ENCODE measurements at places on chromosomes 16 and 17. TPM values are rescaled to one million over a fixed set of nuclear protein-coding genes. Genes with fewer than 3 reads are reported as not detected.

DNA sequence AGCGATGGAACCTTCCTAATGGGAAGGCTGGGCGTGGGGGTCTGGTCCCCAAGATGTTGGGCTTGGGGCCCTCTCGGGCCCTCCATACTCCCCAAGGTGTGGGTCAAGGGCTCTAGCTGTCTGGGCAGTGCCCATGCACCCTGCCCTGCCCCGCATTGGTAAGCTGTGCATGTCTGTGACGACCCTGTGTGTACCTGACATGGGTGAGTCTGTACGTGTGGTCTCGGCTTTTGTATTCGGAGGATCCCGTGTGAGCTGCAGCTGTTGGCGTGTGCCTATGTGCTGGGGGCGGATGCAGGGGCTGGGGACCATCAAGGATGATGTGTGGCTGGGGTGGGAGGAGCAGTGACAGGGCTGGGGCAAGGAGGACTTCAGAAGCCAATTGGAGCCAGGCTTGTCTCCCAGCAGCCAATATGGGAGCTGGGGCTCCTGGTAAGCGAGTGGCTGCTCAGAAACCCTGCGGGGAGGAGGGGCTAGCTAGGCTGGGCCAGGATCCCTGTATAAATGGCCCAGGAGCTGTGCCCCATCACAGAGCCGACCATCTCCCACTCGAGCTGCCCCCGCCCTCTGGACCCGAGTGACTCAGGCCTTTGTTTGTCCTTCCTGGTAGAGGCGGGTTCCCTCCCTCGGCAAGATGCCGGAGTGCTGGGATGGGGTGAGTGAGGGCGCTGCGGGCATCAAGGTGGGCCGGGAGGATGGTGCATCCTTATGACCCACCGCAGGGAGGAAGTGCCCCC is at the start of gene NDRG4:
NDRG4 (plus strand) TSS at position 529 of the 737 bp plus-strand sequence; CDS start at position 635, 106 bp downstream.
- H3K27me3 ChIP-seq, result no peaks in the 10 kb centered on the region
- peaks cover 8% of the 10 kb centered on the region for H3K36me3 ChIP-seq

GRCh38 chr17:75816693-75817092 is 27.5 kb downstream of the UNC13D start:
- no peaks in the 10 kb centered on the region for H3K27me3 ChIP-seq
- no peak for DNase-seq
- peaks cover 99% of the 10 kb centered on the region for H3K36me3 ChIP-seq
- no peak overlapping the region for H3K4me3 ChIP-seq
- H3K27ac ChIP-seq, result no peak overlapping the region

- H3K27me3 ChIP-seq, result no peaks in the 10 kb centered on the region
- no peak overlapping the region for H3K4me3 ChIP-seq
- DNase-seq, result no peak
- no peak overlapping the region for H3K27ac ChIP-seq
- H3K4me1 ChIP-seq, result peaks cover 26% of the 10 kb centered on the region
Observed at GRCh38 chr16:376817-377418, 4.9 kb downstream of the PGAP6 start.

DNA sequence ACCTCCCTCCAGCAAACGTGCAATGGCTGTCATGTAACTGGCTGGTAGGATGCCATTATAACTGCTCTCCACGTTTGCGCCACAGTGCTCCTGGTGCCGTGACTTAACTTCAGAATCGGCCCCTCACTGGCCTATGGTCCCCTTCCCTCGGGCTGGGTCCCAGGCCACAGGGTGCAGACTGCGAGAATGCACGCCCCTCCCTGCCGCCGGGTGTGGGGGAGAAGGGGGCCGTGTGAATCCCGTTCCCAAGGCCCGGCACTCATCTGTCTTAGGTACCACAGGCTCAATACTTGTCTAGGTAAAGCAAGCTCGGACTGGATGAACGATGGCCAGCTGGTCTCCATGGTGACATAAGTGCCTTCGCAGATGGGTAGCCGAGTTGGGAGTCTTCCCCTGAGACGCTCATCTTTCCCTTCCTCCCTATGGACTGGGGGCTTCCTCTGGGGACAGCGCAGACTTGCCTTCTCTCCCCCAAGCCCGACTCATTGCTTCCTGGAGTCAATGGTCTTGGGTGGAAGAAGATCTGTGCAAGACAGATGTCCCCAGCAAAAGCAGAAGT is 37.8 kb downstream of the TIMM22 start:
- DNase-seq, result no peak
- no peak overlapping the region for H3K27ac ChIP-seq
- H3K36me3 ChIP-seq, result peaks cover 5% of the 10 kb centered on the region
- H3K4me3 ChIP-seq, result no peak overlapping the region

DNA sequence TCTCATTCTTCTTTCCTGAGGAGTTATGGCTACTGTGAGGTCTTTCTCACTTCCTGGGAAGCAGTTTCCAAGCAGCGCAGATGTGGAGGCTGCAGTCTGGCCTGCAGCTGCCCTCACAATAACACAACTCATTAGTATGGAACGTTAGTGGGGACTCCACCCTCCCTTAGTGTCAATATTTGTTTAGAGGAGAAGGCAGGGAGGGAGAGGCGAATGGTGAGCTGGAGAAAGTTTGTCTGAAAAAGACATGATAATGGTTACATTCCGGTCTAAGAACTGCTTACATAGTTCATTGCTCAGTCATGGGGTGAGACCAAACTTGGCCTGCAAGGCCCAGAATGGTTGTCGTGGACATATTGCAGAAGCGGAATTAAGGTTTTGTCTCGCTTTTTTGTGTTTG is 170.2 kb downstream of the HS3ST3B1 start:
- H3K27me3 ChIP-seq, result no peaks in the 10 kb centered on the region
- H3K4me3 ChIP-seq, result no peak overlapping the region
- no peak overlapping the region for H3K27ac ChIP-seq
- H3K4me1 ChIP-seq, result no peaks in the 10 kb centered on the region
- no peak for DNase-seq
- no peaks in the 10 kb centered on the region for H3K36me3 ChIP-seq

GRCh38 chr16:62950351-62950750 is 914.1 kb upstream of the CDH8 start:
- no peak for DNase-seq
- no peak overlapping the region for H3K4me3 ChIP-seq
- H3K36me3 ChIP-seq, result no peaks in the 10 kb centered on the region
- no peaks in the 10 kb centered on the region for H3K4me1 ChIP-seq
- H3K27me3 ChIP-seq, result no peaks in the 10 kb centered on the region

- no peaks in the 10 kb centered on the region for H3K4me1 ChIP-seq
- H3K27ac ChIP-seq, result no peak overlapping the region
- no peak for DNase-seq
- no peaks in the 10 kb centered on the region for H3K36me3 ChIP-seq
Observed at GRCh38 chr16:9964426-9964825, 217.8 kb downstream of the GRIN2A start.

DNA sequence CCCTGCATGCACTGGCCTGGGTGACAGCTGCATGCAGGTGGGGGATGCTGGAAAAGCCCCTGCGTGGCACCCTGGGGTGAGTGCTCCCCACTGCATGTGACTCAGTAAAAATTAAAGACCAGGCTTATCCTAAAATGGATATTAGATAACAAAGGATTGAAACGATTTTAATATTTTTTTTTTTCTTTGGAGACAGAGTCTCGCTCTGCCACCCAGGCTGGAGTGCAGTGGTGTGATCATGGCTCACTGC is 334.9 kb downstream of the C16orf95 start:
- no peaks in the 10 kb centered on the region for H3K36me3 ChIP-seq
- no peaks in the 10 kb centered on the region for H3K27me3 ChIP-seq
- H3K27ac ChIP-seq, result no peak overlapping the region
- no peaks in the 10 kb centered on the region for H3K4me1 ChIP-seq
- no peak overlapping the region for H3K4me3 ChIP-seq
- no peak for DNase-seq

GRCh38 chr16:4386451-4386805 is 14.8 kb downstream of the VASN start:
- peaks cover 16% of the 10 kb centered on the region for H3K36me3 ChIP-seq
- no peaks in the 10 kb centered on the region for H3K27me3 ChIP-seq
- no peak overlapping the region for H3K4me3 ChIP-seq
- peaks cover 49% of the 10 kb centered on the region for H3K4me1 ChIP-seq

The PDE6G gene
- not detected for total RNA-seq

The C17orf67 gene
- total RNA-seq, result not detected

The HOXB13 gene
- total RNA-seq, result not detected
